ENCODE measurements at places on chromosomes 6 and 20.

DNA sequence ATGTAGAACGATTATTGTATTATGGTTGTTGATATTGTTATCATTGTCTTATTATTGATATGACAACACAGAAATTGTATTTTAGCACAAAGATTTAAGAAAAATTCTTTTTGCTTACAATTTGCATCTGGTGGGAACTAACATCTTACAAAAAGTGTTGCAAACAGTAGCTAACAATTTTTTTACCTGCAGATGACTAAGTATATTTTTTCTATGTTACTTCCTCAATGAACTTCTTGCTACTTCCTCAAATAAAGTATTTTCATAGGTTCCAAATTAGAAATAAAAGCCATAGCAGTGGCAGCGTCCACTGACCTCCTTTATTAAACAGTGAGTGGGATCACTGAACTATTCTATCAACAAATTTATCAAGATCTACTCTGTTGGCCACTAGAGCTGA, 847.0 kb downstream of the PHF3 start:
- DNase-seq: no peak

DNA sequence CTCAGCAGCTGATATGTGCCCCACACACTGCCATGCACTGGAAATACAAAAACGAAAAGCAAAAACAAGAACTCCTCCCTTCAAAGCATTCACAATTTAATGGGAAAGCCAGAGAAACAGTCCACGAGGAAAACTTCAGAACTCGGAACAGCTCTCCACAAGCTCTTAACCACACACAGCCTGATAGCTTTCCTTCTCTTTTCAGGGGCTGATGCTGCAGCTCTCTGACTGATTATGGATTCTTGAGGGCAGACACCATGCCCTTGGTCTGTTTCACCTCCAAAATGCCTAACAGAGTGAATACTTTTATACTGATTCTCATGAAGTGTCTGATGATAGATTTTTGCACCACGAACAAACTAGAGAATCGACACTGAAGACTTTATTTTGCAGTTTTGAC, 282.1 kb downstream of the CD83 start:
- no peak for DNase-seq

GRCh38 chr6:100138346-100139022, 144.5 kb upstream of the MCHR2 start:
- no peak for DNase-seq

DNA sequence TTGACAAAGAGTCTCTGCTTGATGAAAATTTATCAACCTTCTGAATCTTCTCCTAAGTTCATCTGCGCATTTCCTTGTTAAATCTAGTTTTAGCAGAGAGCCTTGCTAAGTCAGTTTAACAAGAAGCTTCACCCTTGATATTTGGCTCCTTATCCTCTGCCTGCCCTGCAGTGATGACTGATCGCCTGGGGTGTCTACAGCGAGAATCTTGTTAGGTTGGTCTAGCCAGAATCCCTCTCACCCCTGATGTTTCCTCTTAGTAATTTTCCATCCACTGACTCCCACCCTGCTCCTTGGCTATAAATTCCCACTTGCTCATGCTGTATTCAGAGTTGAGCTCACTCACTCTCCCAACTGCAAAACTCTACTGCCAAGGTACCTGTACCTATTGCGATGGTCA, 114.1 kb downstream of the TENT5A start:
- DNase-seq: no peak

GRCh38 chr6:31272436-31272835, 544 bp upstream of the HLA-C start:
- no peak for DNase-seq

DNA sequence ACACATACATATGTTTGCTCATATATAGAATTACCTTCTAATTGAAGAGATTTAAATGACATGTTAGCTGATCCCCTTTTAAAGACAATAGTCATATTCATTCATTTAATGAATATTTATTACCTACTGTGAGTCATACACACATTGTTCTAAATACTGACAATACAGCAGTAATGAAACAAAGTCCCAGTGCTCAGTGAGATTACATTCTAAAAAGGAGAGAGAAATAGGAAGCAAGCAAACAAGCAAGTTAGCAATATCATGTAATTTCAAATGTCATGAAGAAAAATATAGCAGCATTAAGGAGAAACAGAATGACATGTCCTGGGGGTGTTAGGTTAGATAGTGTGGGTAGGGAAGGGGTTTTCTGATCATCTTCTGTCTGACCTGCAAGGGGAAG, 136.3 kb downstream of the ADGRB3 start:
- no peak for DNase-seq

DNA sequence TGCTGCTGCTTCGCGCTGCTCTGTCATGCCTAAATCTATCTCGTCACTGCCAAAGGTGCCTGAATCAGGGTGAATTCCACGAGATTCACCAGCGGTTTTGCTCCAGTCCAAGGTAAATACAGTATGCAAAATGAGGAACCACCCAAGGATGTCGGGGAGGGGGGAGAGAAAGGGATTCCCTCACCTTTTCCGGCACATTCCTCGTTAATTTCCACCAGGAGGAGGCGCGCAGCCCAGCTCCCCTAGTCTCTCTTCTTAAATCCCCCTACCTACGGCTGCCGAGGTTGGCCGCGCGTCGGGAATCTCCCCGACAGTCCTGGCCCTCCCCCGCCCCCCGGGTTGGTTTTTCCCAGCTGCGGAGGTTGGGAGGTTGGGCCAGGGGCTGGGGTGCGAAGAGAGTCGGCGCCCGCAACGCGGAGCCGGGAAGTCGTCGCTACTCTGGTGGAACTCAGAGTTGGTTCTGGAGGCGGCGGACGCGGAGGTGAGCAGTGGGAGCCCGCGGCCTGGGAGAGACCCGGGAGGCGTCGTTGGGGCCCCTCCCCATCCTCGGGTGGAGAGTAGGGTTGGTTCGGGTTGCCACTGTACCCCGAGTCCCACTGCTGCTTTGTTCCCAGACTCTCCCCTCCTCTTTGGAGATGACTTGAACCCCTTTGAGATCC, at the start of gene TPBG:
Gene TPBG (plus strand): TSS at position 390 of the 659 bp plus-strand sequence. CDS start 1,145 bp downstream, outside the sequence.
- DNase-seq: peak; percentile 55

DNA sequence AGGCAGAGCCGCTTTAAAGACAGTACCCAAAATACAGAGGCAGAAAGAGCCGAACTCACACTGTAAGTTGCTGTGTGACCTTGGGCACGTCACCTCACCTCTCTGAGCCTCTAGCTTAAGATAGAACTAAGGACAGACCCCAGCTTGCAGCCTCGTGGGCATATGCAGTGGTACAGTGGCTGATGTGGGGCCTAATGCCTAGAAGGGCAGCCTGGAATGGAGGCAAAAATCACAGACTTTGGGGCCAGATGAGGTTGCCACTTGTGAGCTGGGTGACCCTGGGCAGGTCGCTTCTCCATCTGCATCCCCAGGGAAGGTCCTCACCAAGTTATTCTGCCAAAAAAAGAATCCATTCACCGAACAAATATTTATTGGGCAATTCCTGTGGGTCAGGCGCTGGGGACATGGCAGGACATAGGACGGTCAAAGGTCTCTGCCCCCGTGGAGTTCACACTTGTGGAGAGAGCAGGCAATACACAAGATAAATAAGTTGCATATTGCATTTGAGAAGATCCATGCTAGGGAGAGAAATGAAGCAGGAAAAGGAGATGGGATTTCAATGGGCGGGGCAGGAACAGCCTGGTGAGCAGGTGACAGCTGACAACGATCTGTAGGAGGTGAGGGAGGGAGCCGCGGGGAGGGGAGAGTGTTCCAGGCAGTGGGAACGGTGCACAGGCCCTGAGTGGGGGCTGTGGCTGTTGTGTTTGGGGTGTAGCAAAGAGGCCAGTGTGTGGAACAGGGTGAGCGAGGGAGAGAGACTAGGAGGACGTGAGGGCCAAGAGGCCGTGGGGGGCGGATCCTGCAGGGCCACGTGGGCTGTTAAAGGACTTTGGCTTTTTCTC, 115.2 kb downstream of the CEBPB start:
- no peak for DNase-seq

DNA sequence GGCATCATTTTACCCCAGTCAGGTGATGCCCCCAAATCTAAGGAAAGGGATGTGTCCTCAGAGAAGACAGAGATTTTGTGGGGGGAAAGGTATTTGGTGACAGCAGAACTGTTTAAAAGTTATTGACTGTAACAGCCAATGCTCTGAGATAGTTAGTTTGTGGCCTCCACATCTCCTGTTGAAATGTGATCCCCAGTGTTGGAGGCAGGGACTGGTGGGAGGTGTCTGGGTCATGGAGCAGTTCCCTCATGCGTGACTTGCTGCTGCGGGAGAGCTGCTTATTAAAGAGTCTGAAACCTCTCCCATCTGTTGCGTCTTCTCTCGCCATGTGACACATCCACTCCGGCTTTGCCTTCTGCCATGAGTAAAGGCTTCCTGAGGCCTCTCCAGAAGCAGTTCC, 282.8 kb upstream of the FOXQ1 start:
- DNase-seq: no peak

DNA sequence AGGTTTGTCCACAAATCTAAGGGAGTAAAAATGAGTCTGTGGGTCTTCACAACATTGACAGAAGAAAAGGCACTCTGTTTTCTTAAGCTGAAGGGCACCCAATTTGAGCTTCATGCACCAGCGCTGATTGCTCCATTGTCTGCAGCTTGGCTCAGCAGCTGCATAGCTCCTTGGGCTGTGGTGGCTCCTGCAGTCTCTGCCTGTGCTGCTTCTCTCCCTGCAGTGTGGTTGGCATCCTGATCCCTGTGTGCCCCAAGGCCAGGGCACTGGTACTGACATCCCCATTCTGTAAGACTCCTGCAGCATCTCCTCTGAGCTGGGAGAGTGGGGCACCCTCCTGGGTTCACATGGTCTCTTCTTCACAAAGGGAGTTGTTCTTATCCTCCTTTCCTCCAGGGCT, 83.2 kb upstream of the B3GAT2 start:
- no peak for DNase-seq

DNA sequence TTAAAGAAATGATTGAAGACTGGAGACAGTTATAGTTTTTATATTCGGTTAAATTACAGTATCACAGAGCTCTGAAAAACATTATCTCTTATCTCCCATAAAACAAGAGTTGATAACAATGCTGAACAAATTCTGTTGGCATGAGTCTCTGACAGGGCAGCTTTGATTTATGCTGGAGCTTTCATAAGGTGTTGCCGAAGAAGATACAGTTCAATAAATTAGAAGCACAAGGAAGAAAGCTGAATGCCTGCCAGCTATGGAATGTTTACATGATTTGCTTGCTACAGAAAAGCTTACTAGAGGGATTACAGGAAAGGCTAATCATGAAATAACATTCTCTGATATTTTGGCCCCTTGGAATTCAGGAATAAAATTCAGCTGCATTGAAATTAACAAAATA, 431.9 kb upstream of the GJE1 start:
- no peak for DNase-seq

DNA sequence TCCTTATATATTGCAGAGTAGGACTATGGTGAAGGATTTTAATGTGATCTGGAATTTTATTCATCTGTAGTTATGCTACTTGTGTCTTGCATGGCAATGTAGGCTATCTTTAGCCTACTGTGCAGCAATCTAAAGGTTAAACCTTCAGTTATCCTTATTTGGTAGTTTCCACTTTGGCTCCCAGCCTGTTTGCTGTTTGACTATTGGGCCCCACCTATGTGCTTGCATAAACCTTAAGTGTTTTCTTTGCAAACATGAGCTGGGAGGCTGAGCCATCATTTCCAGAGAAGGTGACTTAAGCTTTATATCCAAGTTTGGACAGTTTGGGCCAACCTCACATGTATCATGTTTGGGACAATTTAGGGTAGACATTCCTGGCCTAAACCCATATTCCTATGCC, 537.5 kb downstream of the BTBD3 start:
- DNase-seq: no peak

DNA sequence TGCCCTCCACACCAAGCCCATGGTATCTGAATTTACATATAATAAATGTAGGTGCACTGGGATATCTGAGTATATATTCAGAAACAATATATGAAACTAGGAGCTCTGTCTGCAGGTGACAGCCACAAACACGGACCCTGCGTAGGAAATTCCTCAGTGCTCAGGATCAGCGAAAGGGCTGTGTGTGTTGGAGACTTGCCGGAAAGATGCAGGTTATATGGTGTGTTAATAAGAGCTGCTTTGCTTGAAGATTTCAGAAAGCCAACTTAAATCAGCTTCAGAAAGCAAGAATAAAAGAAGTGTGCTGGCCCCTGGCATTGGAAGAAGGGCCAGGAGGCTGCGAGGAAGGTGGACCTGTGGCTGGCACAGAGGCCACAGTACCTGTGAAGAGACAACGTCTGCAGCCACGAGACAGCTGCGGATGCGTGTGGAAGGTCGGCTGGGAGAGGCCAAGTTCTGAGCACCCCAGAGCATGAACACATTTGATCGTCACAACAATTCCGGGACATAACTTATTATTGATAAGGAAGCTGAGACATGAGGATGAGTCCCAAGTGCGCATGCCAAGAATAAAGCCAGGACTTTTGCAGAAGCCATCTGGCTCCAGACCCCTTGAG, 183.2 kb downstream of the DLL1 start:
- no peak for DNase-seq

DNA sequence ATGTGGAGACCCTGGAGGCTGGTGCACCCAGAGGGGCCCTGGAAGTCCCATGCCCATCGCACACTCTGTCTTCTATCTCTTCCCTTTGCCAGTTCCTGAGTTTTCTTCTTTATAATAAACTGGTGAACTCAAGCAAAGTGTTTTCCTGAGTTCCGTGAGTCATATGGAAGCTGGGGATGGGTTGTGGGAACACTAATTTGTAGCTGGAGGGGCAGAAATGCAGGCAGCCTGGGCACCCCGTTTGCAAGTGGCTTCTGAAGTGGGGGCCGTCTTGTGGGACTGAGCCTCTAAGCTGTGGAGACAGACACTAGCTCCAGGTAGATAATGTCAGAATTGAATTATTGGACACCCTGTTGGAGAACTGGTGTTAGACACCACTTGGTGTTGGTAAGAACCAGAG, 3.2 kb upstream of the PPP1R3G start:
- DNase-seq: peak; percentile 31

DNA sequence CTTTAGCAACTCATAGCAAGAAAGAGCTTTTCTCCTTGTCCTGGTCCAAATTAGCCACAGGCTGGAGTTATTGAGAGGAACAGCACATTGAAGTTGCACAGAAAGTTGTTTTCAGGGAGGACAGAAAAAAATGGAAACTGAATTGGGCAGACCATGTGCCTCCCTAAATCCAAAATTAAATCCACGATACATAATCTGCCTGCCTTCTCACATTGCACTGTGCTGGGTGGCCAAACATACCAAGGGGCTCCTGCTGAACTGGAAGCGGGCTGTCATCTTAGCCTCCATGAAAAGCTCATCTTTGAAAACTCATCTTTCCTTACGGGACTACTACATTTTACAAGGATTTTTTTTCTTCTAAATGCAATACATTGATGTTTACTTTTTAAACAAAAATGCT, 59.9 kb downstream of the TNFAIP3 start:
- no peak for DNase-seq

- DNase-seq: no peak
Observed at GRCh38 chr20:11311659-11312224, 606.0 kb upstream of the BTBD3 start.

GRCh38 chr20:38357653-38358207, 11.4 kb downstream of the LBP start:
- DNase-seq: peak; percentile 23

Data from H54 (cell line).